ENCODE measurements at places on chromosomes 7 and 10.
A peak's percentile ranks its signal among the peaks of the same experiment; 100 is the strongest.

DNA sequence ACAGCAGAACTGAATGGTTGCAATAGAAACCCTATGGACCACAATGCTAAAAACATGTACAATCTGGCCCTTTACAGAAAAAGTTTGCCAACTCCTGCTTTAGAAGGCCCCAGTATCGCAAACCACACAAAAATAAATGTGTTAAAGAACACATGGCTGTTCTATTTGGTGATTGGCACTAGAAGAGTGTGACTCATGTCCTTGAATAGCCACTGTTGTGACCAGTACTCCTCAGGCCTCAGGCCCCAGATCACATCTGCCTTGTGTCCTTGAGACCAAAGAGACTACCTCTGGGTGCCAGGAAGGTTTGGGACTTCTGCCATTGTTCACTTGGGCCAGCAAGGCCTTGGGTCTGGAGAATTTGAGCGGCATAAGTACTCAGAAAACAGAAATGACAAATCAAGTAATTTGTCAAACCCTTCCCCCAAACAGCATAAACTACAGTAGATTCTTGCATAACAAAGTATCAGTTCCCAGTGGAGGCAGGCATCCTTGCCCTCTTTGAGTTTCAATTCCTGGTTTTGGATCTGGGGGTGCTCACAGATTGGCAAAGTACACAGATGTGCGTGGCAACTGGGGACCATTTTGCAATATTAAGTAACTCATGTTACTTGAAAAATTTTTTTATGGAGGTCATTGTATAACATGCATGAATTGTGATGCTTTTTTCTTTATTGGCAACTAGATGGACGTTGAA lies 50.2 kb downstream of the MTURN start:
- DNase-seq, result no peak

GRCh38 chr10:89165923-89166322 lies 41.2 kb downstream of the CH25H start:
- DNase-seq, result no peak

DNA sequence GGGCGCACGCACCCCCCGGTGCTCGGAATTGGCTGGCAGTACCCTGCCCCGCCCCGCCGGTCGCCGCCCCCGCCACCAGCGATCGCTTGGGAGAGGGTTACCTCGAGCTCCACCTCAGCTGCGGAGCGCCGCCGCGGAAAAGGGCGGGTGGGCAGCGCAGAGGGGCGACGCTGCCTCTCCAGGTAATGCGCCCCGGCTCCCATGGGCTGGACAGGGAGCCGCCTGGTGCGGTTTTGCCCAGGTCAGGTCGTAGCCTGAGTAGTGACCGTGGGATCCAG lies 1.3 kb downstream of the PFKFB3 start:
- peak; percentile 70 for DNase-seq

GRCh38 chr10:77398558-77398957 lies 239.1 kb downstream of the KCNMA1 start:
- DNase-seq, result no peak

DNA sequence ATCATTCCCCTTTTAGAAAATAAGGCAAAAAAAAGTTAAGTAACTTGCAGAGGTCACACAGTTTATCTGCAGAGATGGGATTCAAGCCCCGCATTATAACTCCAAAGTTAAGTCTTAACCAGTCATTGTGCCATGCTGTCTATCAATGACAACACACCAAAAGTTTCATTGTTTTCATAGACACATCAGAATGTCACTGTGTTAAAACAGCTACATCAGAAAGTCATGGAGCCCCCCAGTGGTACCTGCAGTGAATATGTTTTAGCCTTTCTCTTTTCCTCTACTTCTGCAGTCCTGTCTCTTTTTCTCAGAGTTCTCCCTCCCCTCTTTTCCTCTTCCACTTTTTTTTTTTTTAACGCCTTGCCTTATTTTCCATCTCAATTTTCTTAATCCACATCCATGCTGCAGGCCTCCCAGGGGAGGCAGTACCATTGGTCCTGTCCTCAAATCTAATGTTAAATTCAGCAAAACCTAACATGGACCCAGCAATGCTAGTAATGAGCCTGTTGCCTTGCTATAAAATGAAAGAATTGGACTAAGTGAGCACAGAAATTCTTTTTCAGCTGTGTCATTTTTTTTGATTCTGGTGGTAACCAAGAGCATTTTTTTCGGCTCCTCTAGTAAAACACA lies 3.8 kb upstream of the NRCAM start:
- no peak for DNase-seq

- DNase-seq, result no peak
Observed at GRCh38 chr7:131219312-131220041, 108.2 kb upstream of the MKLN1 start.

DNA sequence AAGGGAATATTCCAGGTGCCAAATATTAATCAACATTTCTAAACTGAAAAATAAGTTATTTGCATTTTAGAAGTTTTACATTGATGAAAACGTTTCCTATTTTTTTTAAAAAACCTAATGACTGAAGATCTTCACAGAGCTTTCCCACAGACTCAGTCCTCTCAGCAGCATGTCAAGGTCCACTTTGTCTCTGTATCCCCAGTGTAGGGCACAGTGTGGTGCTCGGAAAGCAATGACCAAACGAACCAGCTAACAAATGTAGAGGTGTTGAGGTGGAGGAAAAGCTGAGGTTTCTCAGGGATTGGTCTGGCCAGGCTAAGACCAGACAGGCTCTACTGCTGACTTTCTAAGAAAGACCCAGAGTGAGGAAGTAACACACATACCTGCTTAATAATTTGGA lies 202.2 kb upstream of the CDCA7L start:
- no peak for DNase-seq

DNA sequence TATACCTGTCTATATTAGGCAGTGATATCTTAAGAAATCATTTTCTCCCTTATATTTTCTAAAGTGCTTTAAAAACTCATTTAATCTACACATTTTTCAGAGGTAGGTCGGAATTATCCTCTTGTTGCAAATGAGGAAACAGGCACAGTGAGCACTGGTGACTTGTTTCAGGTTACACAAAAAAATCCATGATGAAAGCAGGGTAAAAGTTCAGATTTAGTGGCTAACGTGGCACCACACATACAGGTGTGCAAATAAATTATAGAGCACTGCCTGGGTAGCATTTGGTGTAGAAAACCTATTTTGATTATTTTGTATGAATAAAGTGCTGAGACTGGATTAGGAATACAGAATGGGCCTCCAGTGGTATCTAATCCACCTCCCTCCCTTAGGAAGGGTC lies 26.6 kb downstream of the ARMC10 start:
- DNase-seq, result no peak

DNA sequence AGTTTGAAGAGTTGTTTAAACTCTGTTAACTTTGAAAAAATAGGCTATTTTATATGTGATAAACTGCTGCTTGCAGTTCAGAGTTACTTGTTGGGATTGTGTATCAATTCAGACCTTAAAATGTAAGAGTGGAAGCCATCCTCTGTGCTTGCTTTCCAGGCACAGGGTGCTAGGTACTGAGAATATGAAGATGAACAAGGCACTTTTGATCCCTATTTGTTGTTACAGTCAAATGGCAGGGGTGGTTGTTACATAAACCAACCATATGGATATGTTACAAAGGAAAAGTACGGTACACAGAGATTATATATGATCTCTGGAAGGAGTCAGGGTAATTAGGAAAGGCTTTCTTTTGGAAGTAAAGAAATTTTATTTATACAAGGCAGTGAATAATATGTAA lies 63.8 kb downstream of the REEP3 start:
- no peak for DNase-seq

DNA sequence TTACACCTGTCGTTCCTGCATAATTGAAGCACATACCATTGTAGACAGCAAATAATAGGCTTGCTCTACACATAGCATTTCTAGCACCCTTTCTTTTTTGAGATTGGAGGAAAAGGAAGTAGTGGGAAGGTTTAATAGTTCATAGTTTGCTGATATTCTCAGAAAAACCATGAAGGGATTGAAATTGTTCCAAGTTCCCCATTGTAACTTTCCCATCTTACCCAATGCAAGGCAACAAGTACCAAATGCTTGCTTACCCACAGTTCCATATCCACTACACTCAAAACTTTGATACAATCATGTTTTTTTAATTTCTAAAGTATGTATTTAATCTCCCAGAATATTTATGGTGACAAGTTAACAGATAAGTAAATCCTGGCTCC lies 13.8 kb downstream of the CYP3A5 start:
- DNase-seq, result no peak

- DNase-seq, result peak; percentile 48
Observed at GRCh38 chr7:134710854-134711624, 64.4 kb downstream of the BPGM start.

DNA sequence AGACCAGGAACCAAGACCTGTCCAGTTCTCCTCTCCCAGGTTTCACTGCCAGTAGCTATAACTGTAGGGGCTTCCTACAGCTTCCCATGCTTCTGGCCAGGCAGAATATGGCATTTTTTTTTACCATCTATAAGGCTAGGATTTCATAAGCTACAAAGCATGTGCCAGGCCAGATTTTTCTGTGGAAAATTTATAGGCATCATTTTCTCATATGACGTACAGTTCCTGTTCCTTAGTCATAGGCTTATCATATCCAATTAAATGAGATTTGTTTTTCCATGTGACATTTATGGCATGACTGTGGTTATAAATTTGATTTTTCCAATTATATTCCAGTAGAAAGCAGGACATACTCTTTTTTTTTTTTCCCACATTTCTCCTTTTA lies 208.6 kb upstream of the NPY start:
- no peak for DNase-seq

GRCh38 chr7:45969940-45970339 lies 48.9 kb upstream of the IGFBP3 start:
- DNase-seq, result no peak

DNA sequence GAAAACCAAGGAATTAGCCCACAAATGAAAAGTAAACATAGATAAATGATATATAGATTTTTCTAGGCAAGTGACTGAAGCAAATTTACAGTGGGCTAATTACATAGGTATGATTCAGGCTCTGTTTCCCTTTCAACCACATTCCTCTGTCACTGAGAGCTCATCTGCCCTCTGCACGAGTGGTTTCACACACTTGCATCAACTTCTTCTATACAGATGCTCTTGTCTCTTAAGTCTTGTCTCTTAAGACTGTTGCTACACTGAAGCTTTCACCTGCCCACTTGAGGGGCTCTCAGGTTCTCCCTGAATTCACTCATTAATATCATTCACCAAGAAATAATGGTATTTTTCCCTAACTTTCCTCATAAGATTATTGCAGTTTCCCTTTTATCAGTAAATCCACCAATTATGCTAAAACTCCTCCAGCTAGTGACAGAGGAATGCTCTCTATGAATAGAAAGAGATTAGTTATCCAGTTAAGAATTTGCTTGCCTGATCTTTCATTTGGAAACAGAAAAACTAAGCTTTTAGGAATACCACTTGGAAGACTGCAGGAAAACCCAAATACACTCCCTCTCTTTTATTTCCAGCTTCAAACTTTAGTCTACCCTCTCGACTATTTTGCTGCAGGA lies 95.7 kb downstream of the ELAPOR2 start:
- no peak for DNase-seq

- DNase-seq, result no peak
Observed at GRCh38 chr7:99196536-99197258, 11.2 kb downstream of the KPNA7 start.

DNA sequence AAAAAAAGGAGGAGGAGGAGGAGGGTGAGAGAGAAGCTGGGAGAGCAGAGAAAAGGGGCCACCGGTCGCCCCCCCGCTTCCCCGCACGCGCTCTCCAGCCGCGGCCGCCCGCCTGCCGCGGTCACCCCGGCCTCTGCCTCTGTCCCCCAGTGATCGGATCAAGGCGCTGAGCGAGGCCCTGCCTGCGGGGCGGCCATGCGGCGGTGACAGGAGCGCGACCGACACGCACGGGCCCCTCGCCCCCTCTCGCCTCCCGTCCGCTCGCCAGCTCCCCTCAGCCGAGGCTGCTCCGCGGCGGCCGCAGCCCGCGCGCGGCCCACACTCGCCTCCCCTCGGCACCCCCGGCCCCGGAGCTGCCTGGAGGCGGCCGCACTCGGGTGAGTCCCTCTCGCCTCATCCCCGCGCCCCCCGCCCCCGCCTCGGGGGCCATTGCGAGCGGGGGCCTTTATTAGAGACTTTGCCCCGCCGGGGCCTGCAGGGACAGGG lies at the start of gene GTF2I:
Gene GTF2I, plus strand, starts transcription at position 27 of the 486 bp plus-strand sequence. CDS start 31,411 bp downstream, outside the sequence.
- no peak for DNase-seq

DNA sequence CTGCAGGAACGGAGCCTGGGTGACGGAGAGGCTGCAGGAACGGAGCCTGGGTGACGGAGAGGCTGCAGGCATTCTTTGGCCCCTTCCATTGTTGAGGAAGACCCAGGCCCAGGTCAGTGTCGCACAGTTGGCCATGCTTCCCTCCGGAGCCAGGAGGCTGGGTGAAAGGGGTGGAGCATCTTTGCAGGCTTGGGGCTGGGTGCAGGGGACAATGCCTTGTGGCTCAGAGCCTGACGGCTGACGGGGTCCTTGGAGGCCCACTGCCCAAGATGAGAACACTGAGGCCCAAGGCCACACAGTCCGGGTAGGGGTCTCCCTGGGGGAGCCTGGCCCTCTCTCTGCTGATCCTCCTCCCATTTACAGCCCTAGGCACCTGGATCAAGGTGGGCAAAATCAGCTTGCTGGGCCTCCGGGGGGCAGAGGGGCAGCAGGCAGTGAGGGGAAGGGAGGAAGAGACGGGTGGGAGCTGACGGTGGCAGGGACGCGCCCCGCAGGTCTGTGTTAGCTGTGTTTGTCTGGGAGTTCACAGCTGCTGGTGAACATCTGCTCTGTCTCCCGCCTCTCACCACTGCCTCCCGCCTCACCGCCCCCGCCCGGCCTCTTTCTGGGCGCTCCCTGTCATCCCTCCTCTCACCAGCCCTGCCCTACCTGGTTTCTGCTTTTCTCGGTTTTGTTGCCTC lies 30.6 kb upstream of the PCBD1 start:
- no peak for DNase-seq

DNA sequence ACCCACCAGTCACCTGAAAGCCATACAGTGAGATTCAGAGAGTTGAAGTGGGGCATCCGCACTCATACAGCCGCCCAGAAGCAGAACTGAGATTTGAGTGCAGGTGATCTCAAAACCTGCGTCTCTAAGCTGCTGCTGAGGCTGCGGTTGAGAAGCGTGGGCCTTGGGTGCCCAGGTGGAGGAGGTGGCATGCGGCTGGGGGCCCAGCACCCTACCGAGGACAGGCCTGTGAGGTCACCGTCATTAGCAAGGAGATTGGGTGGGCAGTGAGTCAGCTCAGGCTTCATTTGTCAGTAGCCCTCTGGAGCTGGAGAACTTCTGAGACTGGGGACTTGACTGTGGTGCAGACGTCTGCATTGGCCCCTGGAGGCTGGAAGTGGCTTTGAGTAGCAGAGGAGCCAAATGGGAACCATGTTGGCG lies 29.8 kb downstream of the ZMIZ1 start:
- DNase-seq, result no peak

GRCh38 chr10:119420950-119421875 lies 121.3 kb downstream of the RGS10 start:
- DNase-seq, result no peak

Data from activated T-cell treated with anti-CD3 and anti-CD28 coated beads, Interleukin-2, amount 50 U/mL, for 4 hours (primary cell).